ENCODE measurements at places on chromosomes 5 and 9.

DNA sequence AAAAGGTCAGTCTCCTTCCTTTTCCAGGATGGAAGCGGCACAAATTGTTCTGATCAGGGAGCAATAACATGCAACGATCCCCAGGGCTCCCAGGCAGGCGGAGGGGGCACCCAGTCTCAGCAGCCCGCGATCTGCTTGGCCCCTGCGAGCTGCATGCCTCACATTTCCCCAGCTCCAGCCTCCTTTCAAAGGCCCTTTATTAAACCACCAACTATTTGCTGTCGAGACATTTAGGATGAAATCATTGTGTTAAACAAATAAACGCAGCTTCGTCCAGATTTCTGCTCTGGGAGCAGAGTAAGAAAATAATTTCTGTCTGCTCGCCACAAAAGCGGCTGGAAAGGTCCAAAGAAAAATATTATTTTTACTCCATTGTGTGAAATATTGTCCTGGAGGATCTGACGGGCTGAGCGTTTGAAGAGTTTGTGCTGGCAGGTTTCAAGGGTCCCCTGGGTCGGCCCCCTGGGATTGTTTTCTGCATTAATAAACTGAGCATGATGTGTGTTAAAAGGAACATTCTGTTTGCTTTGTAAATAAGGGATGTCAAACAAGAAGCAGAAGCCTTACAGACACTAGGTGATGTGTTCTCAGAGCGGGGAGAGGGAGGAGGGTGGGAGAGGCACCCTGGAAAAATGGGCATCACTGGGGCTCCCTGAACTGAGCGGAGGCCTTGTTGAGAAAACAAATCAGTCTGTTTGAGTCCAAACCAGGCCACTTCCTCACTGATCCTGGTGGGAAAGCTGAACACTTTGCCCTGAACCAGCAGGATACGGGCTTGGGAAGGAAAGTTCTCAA lies 110.1 kb downstream of the FOXD1 start:
- DNase-seq: no peak

- no peak for DNase-seq
These were observed 2.4 kb upstream of the FGD3 start for GRCh38 chr9:92944921-92945320.

- DNase-seq: peak; percentile 92
These were observed 21.7 kb downstream of the CXXC5 start for GRCh38 chr5:139669662-139670368.

GRCh38 chr5:65952259-65952658 lies 25.9 kb downstream of the ERBIN start:
- no peak for DNase-seq

DNA sequence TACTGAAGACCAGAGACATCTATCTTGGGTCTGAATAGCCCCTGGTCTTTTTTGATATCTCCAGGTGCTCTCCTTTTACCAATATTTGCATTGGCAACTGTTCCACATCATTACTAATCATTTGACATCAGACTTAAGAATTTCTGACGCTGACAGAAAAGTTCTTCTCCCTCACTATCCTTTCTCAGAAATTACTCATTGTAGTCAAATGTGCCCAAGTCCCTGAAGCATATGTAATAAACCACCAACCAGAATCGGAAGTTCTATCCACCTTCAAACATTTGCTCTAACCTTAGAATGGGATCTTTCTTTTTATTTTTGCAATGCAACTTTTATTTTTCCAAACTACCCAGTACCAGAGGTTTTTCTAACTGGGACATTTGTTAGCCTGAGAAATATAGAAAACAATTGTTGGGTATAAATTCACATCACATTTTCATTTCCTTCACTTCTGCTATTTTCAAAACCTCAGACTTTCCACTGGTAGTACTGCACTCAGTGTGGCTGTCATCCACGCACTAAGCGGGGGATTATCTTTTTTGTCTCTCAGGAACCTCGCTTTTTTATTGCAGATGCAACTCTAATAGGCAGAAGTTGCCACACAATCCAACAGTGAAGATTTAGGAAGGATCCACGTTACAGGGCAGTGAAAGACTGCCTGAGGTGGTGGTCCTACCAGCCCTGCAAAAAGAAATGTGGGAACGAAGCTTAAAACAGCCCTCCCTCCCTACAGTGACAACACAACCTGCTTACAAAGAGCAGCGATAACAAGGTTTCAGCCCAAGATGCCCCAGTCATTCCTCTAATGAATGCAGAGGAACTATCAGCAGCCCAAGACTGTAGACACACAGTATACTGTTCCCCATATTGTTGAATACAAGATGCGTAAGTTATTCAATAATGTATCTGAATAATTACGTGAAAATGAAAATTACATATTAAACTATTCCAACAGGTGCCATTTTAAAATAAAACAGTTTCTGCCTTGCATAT lies 201.2 kb downstream of the EBF1 start:
- DNase-seq: peak; percentile 29

GRCh38 chr9:5529683-5530221 lies 19.4 kb downstream of the PDCD1LG2 start:
- DNase-seq: peak; percentile 76

GRCh38 chr5:111478266-111478665 lies 34.1 kb downstream of the STARD4 start:
- DNase-seq: no peak

DNA sequence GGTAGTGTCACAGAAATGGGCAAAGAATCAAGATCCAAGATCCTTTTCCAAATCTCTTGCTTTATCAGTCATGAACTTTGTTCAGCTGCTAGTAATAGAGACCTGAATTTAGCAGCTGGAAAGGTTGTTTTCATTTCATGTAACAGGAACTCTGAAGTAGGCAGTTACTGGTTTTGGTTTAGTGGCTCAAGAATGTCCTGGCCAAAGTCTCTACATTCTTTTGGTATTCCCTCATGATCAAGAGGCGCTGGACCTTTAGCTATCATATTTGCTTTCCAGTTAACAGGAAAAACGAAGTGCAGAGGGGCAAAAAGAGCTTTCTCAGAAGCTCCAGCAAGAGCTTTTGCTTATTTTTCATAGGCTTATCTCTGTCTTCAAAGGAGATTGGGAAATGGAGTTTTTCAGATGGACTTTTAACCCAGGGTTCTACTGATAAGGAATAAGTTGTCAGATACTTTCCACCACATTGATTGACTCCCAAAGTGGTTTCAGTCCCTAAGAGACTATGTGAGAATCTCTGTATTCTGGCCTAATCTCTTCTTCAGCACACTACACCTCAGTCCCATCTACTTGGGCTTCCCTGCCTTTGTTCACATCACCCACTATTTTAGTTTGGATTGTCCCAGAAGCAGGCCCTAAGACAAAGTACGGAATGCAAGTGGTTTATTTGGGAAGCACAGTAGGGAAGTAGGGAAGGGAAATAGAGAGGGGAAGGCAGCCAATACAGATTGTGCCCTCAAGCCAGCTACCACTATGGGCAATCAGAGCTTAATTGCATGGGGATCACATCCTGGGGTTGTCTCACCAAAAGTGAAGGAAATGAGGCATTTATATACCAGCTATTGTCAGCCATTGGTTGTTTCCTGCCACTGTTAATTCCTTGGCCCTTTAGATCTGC lies 359.3 kb downstream of the LRRC70 start:
- DNase-seq: no peak

DNA sequence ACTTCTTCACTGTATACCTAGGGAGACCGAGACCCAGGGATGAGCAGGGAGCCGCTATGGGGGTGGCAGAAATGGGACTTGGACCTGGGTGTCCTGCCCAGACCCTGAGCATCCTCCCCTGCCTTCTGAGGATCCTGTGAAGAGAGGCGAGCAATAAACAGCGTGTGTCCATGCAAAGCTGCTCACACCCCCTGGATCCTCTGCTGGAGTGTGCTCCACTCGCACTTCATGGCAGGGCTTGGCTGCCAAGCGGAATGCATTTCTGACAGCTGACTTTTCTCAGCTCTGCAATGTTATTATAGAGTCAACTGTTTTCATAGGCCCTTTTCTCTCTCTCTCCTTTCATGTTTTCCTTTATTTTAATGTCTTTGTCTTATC lies 31.0 kb upstream of the ALDH1B1 start:
- DNase-seq: no peak

GRCh38 chr9:14831074-14831473 lies 79.2 kb downstream of the FREM1 start:
- DNase-seq: no peak

GRCh38 chr5:120657104-120657503 lies 193.0 kb downstream of the PRR16 start:
- no peak for DNase-seq

DNA sequence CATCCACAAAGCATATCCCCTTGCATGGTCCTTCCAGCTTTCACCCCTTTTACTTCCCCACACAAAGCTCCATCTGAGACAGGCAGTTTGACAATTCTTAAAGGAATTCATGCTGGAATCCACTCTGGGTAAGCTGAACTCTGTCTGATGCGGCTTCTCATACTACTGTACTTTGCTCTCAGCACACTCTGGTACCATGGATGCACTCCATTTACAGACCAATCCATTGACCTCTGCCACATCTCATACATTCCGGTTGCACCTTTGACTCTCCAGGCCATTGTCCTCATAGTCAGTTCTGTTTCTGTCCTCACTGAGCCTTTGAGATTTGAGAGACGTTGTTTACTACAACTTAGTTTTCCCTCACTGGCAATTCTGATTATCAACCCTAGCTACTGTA lies 12.2 kb downstream of the SPATA9 start:
- no peak for DNase-seq

Measured in OCI-LY7 (cell line).